Central memory CD8-positive, alpha-beta T cell (primary cell): ENCODE measurements at places on chromosomes 1 and 21.

DNA sequence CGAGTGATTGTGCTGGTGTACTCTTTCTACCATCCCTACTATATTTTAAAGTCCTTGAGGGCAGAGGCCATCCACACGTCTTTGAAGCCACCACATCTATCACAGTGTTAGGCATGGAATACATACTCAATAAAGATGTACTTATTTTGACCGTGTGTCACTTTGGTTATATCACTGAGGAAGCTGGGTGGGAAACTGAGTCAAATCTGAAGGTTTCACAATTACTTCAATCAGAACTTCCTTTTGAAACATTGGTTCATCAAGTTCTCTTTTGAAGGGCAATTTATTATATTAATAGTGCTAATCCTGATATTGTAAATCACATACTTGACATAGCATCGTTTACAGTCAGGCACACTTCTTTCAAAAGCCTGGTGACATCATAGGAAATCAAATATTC, 53.3 kb upstream of the ATP1B1 start:
- DNase-seq: no peak

- DNase-seq: no peak
These were observed 120.1 kb downstream of the XPR1 start for GRCh38 chr1:180751921-180752320.

GRCh38 chr1:19315378-19316198, 3.5 kb downstream of the SLC66A1 start:
- no peak for DNase-seq

DNA sequence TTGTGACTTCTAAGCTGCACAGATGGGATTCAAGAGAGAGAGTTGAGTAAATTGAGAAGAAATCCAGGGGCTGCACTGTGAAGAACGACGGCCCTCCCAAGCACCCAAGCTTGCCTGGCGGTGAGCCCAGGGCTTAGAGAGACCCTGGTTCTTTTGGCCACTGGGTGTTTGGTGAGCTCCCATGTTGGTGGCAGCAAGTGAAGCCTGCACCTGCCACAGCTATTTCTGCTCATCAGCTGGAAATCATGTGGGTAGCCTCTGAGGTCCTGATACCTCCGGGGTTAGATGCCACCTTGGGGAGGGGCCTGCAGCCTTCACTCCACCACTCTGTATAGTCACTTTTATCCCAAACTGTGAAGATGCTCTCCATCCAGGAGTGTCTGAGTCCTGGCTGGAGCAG, 6.2 kb upstream of the BTG2 start:
- DNase-seq: no peak

DNA sequence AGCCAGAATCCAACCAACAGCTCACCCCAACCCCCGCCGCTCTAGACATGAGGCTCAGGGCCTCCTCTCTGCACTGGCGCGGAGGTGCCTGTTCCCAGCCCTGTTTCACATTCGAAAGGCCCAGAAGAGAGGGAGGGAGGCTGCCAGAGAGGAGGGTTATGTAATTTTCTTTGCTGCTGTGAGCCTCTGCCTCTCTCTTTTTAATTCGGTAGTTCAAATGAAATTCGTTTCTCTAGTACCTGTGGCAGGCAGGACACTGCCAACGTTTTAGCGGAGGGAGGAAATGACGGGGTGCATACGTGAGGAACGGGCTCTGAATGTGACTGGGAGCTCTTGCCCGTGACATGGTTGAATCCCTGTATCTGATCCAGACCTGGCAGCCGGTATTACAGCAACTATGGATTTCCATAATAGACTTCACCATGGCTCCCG, 9.4 kb downstream of the PRDM16 start:
- DNase-seq: no peak

DNA sequence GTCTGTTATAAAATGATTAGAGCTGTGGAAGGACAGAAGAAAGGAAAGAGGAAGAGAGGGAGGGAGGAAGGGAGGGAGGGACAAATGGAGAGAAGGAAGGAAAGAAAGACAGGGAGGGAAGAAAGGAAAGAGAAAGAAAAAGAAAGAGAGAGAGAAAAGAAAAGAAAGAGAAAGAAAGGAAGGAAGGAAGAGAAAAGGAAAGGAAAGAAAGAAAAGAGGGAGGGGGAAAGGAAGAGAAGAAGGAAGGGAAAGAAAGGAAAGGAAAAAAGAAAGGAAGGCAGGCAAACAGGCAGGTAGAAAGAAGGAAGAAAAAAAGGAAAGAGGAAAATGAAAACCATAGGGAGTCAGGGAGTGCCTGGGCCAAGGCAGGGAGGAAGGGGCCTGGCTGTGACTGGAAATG, 14.5 kb upstream of the BACE2 start:
- DNase-seq: no peak

DNA sequence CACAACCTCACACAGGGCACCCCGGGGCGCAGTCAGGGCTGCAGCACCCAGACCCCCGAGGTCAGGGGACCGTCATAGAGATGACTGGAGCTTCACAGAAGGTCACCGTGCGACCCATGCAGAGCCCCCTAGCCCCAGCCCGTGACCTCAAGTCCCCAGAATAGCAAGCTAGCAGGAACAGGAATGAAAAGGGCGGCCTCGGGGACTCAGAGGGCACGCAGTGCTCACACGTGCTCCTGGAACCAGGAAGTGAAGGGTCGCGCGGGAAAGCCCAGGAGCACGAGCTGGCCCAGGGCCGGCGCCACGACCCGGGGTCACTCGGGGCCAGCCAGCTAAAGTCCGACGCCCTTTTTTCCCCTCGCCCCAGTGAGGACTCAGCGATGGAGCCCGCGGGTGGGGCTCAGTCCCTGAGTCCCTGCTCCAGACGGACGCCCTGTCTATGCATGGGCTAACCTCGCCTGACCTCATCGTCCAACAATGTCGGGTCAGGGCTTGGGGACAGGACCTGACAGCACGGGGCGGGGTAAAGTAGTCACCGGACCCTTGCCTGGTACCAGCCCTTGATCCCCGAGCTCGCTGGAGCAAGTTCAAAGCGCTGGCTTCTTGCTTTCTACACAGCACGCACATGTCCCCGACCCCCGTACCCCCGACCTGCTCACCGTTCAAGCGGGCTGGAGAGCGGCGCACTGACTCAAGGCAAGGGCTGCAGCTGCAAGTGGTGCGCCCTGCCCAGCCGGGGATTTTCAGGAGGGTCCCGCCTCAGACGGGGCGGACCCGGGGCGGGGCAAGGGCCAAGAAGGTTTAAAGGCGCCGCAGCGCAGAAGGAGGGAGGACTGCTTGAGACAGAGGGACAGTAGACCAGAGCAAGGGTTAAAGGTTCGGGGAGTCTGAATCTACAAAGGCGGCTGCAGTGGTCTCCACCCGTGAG, at the start of gene TAGLN2:
Gene TAGLN2, minus strand, starts transcription at position 717 of the 928 bp plus-strand sequence. CDS start 4,998 bp downstream, outside the sequence.
- peak; percentile 81 for DNase-seq

DNA sequence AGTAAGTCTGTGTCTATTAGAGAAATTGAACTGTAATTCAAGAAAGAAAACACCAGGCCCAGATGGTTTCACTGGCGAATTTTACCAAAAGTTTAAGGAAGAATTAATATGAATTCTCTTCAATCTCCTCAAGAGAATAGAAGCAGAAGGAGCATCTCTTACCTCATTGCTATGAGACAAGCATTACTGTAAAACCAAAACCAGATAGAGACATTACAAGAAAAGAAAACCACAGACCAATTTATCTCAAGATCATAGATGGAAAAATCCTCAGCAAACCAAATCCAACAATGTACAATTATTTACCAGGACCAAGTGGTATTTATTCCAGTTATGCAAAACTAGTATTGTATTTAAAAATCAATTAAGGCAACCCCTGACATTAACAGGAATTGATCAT, 160.6 kb downstream of the LIPI start:
- no peak for DNase-seq

GRCh38 chr1:47231301-47232186, 481 bp downstream of the TAL1 start:
- no peak for DNase-seq
